Psoas muscle (tissue), 8 donors: ENCODE measurements at places on chromosomes 2 and 18. TPM values are rescaled to one million over a fixed set of nuclear protein-coding genes. Genes with fewer than 3 reads are reported as not detected.

Gene TUBA3E
- not detected for total RNA-seq

Gene UPP2
- not detected for total RNA-seq

Gene TMEM182
- 100 TPM for total RNA-seq

Gene SLC16A14
- total RNA-seq, result 0.84 TPM

Gene COL5A2
- total RNA-seq, result 10.9 TPM

Gene FSHR
- not detected for total RNA-seq

Gene BOK
- total RNA-seq, result 2.8 TPM

Gene DNAH7
- total RNA-seq, result 0.10 TPM

Gene REG1B
- total RNA-seq, result not detected

Gene ROCK1
- total RNA-seq, result 13.6 TPM

Gene RRM2
- total RNA-seq, result 0.27 TPM

Gene CCDC141
- 5.9 TPM for total RNA-seq

Gene MYO7B
- 0.54 TPM for total RNA-seq

Gene CIB4
- total RNA-seq, result not detected

DNA sequence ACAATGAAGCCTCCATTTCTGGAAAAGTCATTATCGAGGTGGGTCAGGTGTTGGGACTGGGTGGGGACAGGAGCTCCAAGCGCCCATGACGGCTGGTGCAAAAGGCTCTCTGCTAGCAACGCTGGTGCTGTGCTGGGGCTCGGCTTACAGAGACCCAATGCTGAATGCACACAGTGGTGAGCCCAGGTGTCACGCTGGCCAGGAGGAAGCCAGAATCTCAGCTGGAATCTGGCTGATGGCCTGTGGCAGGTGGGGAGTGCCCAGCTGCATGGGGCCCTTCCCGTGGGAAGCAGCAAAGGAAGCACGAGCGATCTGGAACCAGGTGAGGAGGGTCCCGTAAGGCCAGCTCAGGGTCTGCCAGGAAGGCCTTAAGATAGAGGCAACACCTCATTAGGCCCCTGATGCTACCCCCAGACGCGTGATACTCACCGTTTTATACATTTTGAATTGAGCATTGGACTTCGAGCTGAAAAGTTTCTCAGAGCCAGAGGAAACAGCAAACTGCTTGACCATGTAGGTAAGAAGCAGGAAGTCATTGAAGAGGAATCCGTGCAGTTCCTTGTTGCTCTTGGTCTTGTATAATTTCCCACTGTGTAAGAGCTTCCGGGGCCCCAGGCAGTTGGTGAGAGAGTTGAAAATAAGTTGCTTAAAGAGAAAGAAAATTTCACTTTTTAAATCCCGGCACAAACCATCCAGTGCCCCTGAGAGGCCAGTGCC lies 34.7 kb downstream of the FAM228A start:
- DNase-seq, result no peak

GRCh38 chr18:9001209-9001608 lies 101.3 kb upstream of the NDUFV2 start:
- DNase-seq, result no peak

GRCh38 chr18:51426996-51427395 lies 229.5 kb upstream of the MEX3C start:
- no peak for DNase-seq

- no peak for DNase-seq
Measured at GRCh38 chr2:167826906-167827305, 420.5 kb downstream of the STK39 start.

DNA sequence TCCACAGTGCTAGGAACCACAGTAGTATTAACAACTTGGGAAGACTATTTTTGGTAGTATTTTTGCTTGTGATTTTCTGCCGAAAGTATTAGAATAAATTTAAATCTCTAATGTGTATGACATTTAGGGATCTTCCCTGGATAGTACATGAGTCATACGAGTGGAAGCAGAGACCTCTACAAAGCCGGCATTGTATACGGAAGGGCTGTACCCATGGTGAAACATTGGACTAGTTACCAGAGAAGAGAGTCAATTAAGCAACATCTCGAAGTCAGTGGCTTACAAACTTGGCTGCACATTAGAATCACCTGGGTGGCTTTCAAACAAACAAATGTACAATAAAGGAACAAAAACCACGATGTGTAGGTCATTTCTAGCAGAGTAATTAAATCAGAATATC lies 1131.7 kb upstream of the LRRTM1 start:
- no peak for DNase-seq

- DNase-seq, result no peak
Measured at GRCh38 chr2:20189299-20189931, 35.5 kb downstream of the SDC1 start.

GRCh38 chr18:13335903-13336302 lies 117.3 kb downstream of the LDLRAD4 start:
- no peak for DNase-seq

DNA sequence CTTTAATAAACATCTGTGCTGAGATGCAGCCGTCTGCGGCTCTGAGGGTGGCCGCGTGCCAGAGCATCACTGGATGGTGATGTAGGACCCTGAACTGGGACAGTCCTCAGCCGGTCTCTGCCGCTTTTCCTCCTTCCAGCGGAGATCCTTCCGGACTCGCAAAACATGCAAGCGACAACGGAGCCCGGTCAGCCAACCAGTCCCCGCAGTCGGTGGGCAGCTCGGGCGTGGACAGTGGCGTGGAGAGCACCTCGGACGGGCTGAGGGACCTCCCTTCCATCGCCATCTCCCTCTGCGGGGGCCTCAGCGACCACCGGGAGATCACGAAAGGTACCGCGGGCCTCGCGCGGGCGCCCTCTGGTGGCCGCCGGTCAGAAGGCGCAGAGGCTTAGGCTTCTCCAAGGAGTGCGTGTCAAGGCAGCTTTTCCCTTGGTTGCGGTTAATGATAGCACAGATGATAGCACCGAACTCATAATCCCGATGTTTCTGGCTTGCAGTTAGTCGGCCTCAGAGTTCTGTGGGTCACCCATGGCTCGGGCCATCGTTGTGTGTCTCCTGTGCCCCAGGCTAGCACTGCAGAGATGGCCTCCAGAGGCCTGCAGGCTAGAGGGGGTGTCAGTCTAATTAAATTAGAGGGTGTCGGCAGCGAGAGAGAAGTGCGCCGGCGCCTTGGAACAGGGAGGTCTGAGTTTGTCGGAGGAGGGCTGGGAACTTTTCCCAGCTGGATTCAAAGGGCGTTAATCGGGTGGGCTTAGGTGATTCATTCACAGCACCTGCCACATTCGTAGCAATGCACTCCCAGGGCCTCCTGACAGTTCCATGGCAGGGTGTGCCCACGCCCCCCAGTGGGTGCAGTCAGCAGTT lies 38.5 kb downstream of the LPIN1 start:
- DNase-seq, result peak; percentile 42

GRCh38 chr2:42585779-42586178 lies 17.3 kb downstream of the MTA3 start:
- no peak for DNase-seq

- no peak for DNase-seq
Measured at GRCh38 chr2:107008843-107009242, 122.9 kb upstream of the ST6GAL2 start.

DNA sequence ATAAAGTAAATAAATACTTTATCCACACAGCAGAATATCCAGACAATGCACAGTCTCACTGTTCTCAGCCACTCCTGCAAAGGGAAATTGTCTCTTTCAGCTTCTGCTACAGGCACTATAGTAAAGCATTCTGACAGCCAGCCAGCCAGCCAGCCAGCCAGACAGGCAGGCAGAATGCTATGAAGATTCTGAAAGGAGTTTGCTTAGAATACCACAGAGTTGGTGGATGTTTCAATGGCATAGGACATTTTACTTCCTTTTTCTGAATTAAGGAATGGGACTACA lies 116.1 kb upstream of the CYP26B1 start:
- DNase-seq, result no peak

DNA sequence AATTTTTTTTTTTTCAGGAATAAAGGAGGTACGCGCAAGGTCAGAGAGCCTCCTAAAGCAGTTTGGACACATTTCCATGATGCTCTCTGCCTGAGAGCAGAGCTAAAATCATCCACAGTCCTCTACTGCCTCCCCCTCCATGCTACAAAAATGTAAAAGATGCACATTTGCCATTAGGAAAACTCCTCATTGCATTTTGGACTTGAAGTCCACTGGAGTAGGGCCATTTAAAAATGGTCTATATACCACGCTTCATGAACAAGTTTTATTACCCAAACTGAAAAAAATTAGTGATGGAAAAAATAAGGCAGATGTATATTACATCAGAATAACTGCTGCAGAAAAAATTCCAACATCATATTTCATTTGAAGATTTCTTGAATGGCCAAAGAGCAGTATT lies 256.0 kb downstream of the AFF3 start:
- DNase-seq, result no peak

DNA sequence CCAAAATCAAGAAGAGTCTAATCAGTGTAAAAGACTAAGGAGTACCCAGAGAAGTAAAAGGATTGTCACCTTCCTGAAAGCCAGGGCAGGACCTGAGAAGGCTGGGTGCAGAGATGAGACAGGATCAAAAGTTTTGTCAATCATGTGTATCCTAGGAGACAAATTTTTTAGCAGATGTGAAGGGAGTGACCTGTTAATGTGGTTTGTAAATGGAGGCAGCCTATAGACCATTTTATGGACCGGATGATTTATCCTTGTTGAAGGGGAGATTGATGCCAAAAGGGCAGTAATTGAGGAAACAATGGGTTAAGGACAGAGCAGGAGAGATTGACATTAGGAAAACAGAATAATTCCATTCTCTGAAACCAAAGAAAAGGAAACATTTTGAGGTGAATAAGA lies 813 bp downstream of the NDC80 start:
- no peak for DNase-seq

DNA sequence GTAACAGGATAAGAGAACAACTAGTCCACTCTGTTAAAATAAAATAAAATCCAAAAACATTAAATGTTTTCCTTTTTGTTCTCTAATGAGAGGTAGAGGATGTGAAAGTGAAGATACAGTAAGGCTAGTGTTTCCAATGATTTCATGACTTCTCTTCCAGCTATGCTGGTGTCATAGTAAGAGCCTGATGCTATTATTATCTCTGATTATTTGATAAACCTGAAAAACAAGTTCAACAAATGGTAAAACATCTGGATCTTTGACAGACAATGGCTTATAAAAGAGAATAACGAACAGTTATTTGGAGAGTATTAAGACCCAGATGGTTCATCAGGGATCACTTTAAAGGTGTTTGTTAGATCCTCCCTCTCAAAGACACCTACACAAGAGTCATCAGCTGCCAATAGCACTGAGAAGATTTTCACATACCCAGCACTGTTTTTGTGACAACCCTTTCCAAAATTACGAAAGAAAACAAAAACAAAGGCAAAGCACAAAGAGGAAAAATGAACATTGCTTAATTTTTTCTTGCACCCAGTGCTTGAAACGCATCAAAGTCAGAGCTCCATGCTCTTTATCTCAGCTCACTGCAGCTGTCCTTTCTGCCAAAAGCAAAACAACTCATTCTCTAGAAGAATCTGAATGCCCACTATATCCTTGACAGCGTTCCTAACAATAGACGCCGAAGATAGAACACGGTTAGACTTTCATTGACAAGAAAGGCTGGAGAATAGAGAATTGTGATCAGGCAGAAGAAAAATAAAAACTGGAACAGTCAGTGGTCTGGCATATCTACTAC lies 168.6 kb downstream of the SLC8A1 start:
- no peak for DNase-seq

DNA sequence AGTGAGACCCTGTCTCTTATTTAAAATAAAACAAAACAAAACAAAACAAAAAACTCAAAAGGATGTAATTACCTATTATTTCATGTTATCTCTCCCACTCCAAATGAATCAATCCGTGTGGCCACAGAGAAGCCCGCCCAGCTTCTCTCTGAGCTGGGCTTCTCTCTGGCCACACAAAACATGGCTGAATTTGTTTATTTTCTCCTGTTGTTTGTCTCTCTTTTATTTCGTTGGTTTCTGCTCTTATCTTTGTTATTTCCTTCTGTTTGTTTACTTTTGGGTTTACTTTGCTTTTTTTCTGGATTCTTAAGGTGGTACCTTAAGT lies 1.5 kb upstream of the TRABD2A start:
- no peak for DNase-seq

- DNase-seq, result no peak
Measured at GRCh38 chr2:197190100-197190432, 120.5 kb downstream of the ANKRD44 start.

- no peak for DNase-seq
Measured at GRCh38 chr2:225040142-225040541, 2.1 kb downstream of the DOCK10 start.

- DNase-seq, result no peak
Measured at GRCh38 chr18:46278481-46279465, 174.6 kb downstream of the HAUS1 start.

- no peak for DNase-seq
Measured at GRCh38 chr18:13284330-13285027, 65.9 kb downstream of the LDLRAD4 start.

DNA sequence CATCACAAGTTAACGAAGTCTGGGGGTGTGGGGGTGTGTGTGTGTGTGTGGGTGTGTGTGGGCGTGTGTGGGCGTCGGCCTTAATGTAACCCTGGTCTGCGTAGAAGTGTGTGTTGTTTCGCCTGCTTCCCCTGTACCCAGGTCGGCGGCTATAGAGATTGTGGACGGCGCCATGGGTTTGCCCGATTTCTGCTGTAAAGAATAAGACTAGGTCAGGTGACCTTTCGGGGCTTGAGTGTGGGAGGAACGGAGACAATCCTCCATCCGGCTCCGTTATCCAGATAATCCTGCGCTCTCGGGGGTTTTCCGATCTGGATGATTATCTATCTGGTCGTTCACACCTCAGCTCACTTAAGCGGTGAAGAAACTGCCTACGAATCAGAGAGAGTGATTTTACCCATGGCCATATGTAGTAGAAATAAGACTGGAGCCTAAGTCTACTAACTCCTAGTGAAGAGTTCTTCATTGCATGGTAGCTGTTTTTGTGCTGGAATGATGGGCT lies 543 bp downstream of the HADHB start:
- no peak for DNase-seq

DNA sequence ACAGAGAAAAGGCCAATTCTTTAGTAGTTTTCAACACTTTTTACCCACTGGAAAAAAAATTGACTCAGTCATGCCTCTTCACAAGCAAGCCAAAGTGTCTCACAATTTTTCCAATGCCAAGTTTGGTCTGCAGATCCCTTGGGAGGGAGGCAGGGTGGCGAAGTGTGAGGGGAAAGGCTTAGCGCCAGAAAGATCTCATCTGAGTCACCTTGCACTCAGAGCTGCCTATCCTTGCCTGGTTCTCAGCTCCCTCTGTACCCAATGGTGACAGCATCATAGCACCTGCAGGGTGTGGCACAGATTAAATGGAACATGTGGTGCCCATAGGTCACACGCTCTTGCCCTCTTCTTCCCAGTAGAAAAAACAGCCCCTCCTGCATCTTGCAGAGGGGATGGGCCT lies 55.2 kb upstream of the GYPC start:
- no peak for DNase-seq

GRCh38 chr2:20352581-20353216 lies 2.1 kb upstream of the PUM2 start:
- no peak for DNase-seq

DNA sequence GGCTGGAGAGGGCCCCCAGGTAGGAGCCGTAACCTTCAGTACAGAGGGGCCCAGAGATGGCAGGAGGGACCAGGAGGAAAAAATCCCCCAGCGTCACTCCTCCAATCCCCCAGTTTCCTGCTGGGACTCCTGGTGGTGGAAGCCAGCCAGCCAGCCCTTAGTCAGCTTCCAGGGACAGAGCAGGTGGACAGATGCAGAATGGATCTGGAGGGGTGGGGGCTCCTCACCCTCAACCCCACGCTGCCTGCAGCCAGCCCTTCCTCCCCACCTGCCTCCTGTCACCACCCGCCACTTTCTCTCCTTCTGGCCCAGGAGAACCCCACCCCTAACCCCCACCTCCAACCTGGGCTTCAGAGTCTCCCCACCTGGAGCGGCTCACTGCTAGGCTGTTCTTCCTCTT lies 21.1 kb downstream of the EMX1 start:
- no peak for DNase-seq
